Left lobe of liver (tissue), 2 donors: ENCODE measurements at places on chromosomes 2 and 18.

GRCh38 chr2:102139851-102140250 is 2.7 kb upstream of the IL1R1 start:
- no peak for DNase-seq

- no peak for DNase-seq
Measured at GRCh38 chr2:199668645-199669044, 182.3 kb downstream of the FTCDNL1 start.

DNA sequence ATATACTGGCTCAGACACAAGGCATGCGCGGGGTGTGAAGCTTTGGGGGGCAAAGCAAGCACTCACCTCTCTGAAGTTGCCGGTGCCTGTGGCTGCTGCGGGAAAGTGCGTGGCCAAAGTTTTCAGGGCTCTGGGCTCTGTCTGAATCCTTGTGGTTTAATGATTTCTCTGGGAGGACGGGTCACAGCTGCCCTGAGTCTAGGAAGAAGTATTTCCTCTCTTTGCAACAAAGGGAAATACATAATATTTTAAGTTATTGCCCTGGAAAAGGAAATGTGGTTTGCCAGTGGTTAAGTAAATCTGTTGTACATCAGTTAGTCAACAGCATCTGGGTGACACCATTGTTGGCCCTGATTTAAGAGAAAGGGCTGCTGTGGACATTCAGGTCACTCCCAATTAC is 56.7 kb upstream of the ZDBF2 start:
- DNase-seq = no peak

GRCh38 chr2:221137385-221137784 is 434.7 kb downstream of the EPHA4 start:
- no peak for DNase-seq

- no peak for DNase-seq
Measured at GRCh38 chr2:144183727-144184126, 336.2 kb downstream of the ZEB2 start.

GRCh38 chr2:55168221-55169154 is 63.6 kb downstream of the CLHC1 start:
- DNase-seq = no peak

DNA sequence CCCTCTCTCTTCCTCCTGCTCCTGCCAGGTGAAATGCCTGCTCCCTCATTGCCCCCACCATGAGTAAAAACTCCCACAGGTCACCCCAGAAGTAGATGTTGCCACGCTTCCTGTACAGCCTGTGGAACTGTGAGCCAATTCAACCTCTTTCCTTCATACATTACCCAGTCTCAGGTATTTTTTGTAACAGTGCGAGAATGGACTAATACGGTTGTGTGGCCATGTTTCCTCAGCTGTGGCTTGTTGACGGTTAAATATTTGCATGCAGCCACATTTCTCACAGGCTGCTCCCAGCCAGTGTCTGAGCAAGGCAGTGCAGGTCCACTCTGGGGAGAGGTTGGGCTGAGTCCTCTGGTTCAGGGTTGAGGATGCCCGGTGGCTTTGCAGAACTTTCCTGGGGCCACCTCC is 27.8 kb upstream of the COPS8 start:
- no peak for DNase-seq

DNA sequence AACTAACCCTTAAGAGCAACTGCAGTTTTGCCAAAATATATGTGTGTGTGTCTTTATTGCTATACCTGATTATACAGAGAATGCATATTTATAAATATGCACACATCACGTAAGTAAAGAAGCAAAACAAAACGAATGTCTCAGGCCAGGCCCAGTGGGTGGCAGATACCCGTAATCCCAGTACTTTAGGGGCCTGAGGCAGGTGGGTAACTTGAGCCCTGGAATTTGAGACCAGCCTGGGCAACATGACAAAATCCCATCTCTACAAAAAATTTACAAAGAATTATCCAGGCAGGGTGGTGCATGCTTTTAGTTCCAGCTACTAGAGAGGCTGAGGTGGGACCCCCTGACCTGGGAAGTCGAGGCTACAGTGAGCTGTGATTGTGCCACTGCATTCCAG is 745.3 kb downstream of the SATB2 start:
- DNase-seq = no peak

- peak; percentile 66 for DNase-seq
Measured at GRCh38 chr2:101387151-101387834, at the start of gene CREG2. Gene CREG2 (minus strand): TSS chr2:101387503. CDS start chr2:101387457, 46 bp downstream.

DNA sequence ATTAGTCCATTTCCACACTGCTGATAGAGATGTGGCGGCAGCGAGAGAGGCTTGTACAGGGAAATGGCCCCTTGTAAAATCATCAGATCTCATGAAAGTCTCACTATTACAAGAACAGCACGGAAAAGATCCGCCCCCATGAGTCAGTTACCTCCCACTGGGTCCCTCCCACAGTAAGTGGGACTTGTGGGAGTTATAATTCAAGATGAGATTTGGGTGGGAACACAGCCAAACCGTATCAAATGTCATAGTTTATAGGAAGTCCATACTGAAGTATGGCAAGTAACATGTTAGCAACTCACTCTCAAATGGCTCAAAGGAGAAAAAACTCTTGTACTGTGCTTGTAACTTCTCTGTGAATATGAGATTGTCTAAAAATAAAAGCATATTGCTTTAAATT is 56.1 kb downstream of the FARP2 start:
- no peak for DNase-seq

DNA sequence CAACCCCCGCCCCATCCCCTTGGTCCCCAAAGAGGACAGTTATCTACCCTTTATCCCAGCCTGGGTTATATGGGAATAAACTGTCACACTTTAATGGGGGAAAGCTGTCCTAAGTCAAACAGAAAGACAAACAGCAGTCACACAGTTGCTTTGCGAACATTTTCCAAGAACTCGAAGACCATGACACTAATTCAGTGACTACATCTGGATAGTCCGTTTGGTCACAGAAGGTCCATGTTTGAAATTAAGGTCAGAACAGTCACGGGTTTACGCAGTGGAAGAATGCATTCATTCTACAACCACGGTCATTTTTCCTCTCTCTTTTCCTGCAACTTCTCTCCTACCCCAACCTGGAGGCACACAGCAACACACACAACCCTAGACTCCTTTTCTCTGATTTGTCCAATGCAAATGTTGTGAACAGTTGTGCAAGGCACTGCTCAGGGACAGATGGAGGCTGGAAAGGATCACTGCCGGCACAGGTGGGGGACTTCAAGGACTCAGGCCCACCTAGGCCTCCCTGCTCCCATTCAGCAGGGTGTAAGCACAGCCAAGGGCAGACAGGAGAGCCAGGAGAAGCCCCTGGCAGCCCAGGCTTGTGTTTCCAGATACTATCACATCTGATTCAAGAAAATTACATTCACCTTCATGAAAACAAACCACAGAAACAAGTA is 39.9 kb downstream of the ZNF516 start:
- DNase-seq = peak; percentile 22

GRCh38 chr2:40914666-40915065 is 462.8 kb upstream of the SLC8A1 start:
- DNase-seq = no peak

GRCh38 chr2:176414641-176415040 is 145.4 kb downstream of the MTX2 start:
- DNase-seq = no peak

- DNase-seq = no peak
Measured at GRCh38 chr18:3773303-3773702, 323.3 kb downstream of the TGIF1 start.

GRCh38 chr2:121197369-121198091 is 87.5 kb downstream of the TFCP2L1 start:
- no peak for DNase-seq

DNA sequence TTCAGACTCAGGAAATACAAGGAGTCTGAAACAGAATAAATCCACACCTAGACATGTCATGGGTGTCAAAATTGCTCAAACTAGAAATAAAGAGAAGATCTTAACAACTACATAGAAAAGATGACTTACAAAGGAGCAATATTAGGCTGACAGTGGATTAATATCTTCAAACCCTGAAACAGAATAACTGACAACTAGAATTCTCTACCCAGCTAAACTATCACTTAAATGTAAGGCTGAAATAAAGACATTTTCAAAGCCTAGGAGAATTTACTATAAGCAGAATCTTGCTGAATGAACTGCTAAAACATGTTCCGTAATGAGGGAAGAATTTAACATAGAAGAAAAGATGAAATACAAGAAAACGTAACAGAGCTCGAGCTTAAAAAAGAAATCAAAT is 168.1 kb downstream of the EHBP1 start:
- DNase-seq = no peak

- DNase-seq = no peak
Measured at GRCh38 chr2:134705861-134706586, 12.8 kb downstream of the TMEM163 start.
